ENCODE measurements at places on chromosomes 3 and 15. TPM values are rescaled to one million over a fixed set of nuclear protein-coding genes. Genes with fewer than 3 reads are reported as not detected.

Gene TYRO3
- total RNA-seq, result 14.4 TPM

Gene CELF6
- 0.16 TPM for total RNA-seq

Gene RETNLB
- total RNA-seq, result not detected

Gene SLITRK3
- total RNA-seq, result not detected

Gene NR1I2
- not detected for total RNA-seq

Gene NR2E3
- not detected for total RNA-seq

Gene CELSR3
- total RNA-seq, result 3.1 TPM

Gene RNF13
- 51.4 TPM for total RNA-seq

Gene BCHE
- 0.79 TPM for total RNA-seq

Gene LTF
- total RNA-seq, result not detected

Gene SPTSSB
- not detected for total RNA-seq

Gene SEMA5B
- total RNA-seq, result 0.26 TPM

Gene PLA2G4B
- total RNA-seq, result 2.2 TPM

Gene PLA2G4E
- total RNA-seq, result not detected

Gene TERB2
- not detected for total RNA-seq

Gene LDHAL6B
- total RNA-seq, result not detected

Gene IQCF5
- not detected for total RNA-seq

Gene KLHL18
- 18.1 TPM for total RNA-seq

Gene MYO5C
- 7.8 TPM for total RNA-seq

Gene EXD1
- 0.33 TPM for total RNA-seq

Gene GJD2
- total RNA-seq, result not detected

Gene WDR49
- total RNA-seq, result not detected

Gene DOCK3
- 0.35 TPM for total RNA-seq

Gene LARP6
- total RNA-seq, result 77.5 TPM

Gene CIDEC
- total RNA-seq, result 45.7 TPM

Gene XIRP1
- total RNA-seq, result 0.32 TPM

Gene RPL39L
- 49.2 TPM for total RNA-seq

Gene SKOR1
- 0.07 TPM for total RNA-seq

Gene TRANK1
- total RNA-seq, result 2.2 TPM

Gene CCNB2
- total RNA-seq, result 93.8 TPM

Gene TMEM40
- total RNA-seq, result 0.52 TPM

Gene INKA1
- 1.1 TPM for total RNA-seq

Gene GOLGA6L4
- 1.7 TPM for total RNA-seq

Gene CXCR6
- not detected for total RNA-seq

Gene CCR1
- total RNA-seq, result not detected

Gene ANKRD34C
- not detected for total RNA-seq

Gene MAP2K5
- 10.1 TPM for total RNA-seq
